NCI-H1417 (cell line): ENCODE measurements at places on chromosomes 11 and 22.

- no peak for DNase-seq
Measured at GRCh38 chr11:95728094-95728493, 61.5 kb downstream of the FAM76B start.

GRCh38 chr11:133955081-133955891, 1.5 kb downstream of the IGSF9B start:
- DNase-seq = peak; percentile 83

DNA sequence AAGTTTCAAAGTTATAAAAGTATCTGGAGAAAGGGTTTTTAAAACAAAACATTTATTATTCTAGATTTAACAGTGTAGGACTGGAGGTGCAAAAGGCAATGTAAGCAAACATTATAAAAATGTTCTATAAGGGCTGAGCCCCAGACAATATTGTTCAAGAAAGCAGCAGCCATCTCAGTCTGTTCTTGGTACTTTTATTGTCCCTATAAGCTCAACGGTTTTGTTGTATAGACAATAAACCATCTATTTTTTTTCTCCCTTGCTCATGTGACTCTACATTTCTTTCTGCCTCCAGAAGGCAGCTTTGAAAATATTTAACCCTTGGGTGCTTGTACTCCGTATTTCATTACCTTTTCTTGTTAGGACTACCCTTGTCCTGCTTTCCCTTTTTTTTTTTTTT, 25.2 kb upstream of the NXPE2 start:
- no peak for DNase-seq

DNA sequence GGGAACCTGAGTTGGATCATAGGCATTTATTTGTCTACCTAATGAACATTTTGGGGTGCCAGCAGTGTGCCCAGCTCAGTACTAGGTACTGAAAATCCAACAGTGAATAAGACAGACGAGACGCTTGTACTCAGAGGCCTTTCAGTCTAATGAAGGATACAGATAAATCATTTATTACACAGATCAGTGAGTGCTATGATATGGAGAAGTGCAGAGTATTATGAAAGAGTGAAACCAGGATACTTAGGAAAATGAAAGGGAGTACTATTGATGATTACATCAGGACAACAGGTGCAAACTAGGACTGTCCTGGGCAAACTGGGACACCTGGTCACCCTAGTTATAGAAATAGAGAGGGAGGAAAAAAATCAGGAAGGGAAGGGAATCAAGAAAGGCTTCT, 207.5 kb upstream of the NCAM1 start:
- DNase-seq = no peak

DNA sequence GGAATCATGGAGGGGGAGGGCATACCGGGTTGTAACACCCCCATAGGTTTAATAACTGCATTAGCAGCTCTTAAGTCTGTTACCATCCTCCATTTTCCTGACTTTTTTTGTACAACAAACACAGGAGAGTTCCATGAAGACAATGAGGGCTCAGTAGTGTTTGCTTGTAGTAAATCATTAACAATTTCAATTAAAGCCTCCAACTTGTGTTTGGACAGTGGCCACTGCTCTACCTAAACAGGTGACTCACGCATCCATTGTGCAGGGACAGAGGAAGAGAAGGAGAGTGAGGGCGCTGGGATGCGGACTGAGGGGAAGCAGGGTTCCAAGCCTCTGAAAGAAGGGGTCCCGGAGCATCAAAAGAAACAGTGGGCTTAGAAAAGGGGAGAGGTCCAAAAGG, 21.3 kb upstream of the MTNR1B start:
- no peak for DNase-seq

GRCh38 chr11:67633758-67634365, 4.1 kb upstream of the NUDT8 start:
- no peak for DNase-seq

DNA sequence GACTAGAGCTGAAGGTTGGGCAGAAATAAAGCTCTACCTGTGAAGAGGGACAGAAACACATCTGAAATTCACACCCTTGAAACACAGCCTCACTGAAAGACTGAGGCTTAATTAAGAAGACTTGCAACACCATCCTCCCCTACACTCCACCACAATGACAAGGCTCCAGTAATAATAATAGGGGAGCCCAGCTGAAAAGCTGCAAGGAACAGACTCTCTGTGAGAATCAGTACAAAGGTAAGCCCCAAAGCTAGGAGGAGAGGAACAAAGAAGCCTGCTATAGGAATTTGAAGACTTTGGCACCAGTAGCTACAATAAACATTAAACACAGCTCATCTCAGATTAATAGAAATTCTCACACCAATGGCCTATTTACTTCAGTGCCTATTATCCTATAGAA, 176.9 kb downstream of the FAT3 start:
- no peak for DNase-seq

- no peak for DNase-seq
Measured at GRCh38 chr11:118612378-118612777, 5.0 kb downstream of the PHLDB1 start.
